ENCODE measurements at places on chromosomes 2 and 18.

DNA sequence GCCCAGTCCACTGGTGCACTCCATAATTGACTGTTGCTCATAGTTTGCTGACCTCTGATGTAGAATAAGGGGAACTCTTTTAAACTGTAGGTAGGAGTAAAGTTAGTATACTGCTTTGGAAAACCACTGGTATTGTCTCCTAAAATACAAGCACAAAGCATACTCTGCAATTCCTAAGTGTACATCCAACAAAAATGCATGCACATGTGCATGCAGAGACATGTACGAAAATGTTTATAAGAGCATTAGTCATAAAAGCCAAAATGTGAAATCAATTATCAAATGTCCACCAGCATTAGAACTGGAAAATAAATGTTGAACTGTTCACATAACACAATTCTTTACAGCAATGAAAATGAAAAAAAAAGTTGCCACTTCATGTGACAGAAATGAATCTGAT is 39.8 kb upstream of the DDX18 start:
- no peak for DNase-seq

DNA sequence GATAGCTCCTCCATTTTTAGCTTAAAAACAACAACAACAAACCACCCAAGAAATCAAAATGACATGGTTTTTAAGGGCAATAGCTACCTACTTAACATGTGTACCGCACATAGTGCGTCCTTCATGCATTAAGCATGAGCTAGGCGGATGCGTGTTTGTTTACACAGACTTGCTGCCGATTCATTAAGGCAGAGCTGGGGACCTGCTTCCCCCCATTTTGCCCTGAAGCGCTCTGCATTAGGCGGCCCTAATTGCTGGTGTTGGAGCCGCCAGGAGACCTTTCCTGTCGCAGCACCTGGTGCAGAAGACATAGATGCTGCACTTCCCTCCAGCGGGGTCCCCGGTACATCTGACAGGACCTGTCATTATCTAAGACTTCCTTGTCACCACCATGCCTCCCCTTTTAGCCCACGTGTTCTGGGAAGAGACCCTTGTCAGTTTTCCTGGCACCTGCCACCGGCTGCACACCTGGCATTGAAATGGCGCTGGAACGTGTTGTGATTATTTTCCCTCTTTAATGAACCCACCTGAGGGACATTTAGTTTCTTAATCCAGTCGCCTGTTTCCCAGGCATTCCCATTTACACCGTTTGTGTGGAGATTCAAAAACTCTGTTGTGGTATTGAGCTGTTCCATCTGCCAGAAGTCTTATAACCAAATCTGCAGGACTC is 261.1 kb upstream of the RAB12 start:
- DNase-seq = no peak

DNA sequence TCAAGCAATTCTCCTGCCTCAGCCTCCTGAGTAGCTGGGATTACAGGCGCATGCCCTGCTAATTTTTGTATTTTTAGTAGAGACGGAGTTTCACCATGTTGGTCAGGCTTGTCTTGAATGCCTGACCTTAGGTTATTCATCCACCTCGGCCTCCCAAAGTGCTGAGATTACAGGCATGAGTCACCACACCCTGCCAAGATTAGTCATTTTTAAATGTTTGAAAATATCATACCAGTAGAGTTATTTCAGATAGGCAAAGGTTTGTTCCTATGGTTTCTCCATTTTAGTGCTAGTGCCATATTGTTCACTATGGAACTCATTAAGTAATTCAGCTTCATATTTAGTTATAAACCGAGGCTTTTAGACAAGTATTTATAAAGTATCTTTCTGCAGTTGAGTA is 52.3 kb downstream of the HIBCH start:
- DNase-seq = no peak

DNA sequence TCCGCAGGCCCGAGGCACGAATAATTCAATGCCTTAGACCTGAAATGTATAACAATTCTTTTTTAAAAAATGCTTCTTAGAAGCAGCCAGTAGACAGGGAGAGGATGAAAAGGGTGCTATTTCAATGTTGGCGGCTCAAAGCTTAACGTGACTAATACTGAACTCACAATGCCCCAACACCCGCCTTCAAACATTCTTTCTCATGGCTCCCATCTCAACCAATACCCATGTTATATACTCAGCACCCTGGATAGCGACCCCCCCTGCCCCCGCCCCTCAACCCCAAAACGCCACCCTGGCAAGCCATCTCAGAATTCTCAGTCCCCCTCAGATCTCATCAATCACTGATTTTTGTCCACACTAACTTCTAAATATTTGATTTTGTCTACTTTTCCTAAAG is 4.4 kb downstream of the FBXO41 start:
- DNase-seq = no peak

GRCh38 chr2:201261906-201262305 is 1.6 kb downstream of the CASP8 start:
- DNase-seq = no peak

- no peak for DNase-seq
Measured at GRCh38 chr2:160137464-160137863, 62.6 kb downstream of the ITGB6 start.

DNA sequence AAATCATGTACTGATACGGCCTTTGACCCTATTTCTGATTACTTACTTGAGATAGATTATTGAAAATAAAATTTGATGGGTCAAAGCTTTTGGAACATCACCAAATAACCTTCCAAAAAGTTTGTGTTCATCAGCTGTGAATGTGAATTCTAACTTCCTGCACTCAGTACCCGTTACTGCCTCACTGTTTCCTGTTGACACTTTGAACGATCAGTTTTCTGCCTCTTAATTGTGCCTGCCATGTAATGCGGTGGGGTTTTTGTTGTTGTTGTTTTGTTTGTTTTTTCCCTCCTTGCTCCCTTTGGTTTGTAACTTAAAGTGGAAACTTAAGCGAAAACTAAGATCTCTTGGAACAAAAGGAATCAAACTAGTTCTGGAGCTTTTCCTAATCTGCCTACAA is 18.9 kb downstream of the ATG16L1 start:
- DNase-seq = no peak

DNA sequence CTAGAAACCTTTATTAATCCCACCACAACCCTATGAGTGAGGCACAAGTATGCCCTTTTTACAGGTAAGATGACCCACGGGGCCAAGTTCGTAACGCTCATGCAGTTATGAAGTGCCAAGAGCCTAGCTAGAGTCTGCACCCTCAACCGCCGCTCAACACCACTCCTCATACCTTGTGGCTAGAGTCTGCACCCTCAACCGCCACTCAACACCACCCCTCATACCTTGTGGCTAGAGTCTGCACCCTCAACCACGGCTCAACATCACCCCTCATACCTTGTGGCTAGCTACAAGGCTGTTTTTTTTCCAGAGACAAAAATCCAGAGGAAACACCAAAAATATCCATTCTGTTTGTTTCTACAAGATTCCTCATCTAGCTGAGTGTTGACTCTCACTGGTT is 4.6 kb downstream of the TXNL4A start:
- no peak for DNase-seq

- DNase-seq = peak; percentile 14
Measured at GRCh38 chr2:162317861-162318327, 590 bp downstream of the IFIH1 start.

All from effector CD4-positive, alpha-beta T cell (primary cell).